Liver (tissue), 10 donors: ENCODE measurements at places on chromosomes 6 and 20. TPM values are rescaled to one million over a fixed set of nuclear protein-coding genes. Genes with fewer than 3 reads are reported as not detected.

- no peak for DNase-seq
Measured at GRCh38 chr6:109626311-109626710, 64.7 kb downstream of the AK9 start.

DNA sequence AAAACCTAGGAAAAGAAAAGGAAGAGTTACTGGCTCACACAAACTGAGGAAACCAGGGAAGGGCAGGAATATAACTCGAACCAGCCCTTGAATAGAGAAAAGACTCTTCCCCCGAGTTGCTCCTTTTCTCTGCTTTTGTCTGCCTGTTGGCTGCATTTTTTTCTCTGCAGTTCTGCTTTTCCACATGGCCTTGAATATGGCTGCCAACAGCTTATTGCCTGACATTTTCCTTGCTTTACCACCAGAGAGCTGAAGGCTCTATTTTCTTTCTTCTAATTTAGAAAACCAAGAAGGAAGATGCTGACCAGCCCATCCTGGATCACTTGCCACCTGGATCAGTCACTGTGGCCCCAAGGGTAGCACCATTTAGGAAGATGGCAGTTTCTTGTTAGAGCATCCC is 164.8 kb upstream of the MAN1A1 start:
- DNase-seq: no peak

DNA sequence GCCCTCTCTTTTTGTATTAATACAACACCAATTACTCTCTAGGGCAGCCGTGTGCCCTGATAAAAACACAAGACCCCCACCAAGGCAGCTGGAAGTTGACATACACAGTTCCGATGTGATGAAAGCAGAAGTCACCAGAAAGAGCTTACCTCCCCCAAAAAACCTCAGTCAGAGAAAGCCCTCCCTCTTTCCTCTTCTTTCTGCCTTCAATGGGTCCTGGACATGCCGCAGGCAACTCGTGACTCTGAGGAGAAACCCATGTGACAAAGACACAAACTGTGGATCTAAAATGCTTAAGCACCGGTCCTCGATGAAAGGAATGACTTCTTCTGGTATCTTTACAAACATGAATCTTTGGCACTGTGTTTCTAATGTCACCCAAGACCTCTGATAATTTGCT is 117.7 kb upstream of the CCDC28A start:
- DNase-seq: no peak

GRCh38 chr6:25320459-25320858 is 41.3 kb downstream of the CARMIL1 start:
- no peak for DNase-seq

DNA sequence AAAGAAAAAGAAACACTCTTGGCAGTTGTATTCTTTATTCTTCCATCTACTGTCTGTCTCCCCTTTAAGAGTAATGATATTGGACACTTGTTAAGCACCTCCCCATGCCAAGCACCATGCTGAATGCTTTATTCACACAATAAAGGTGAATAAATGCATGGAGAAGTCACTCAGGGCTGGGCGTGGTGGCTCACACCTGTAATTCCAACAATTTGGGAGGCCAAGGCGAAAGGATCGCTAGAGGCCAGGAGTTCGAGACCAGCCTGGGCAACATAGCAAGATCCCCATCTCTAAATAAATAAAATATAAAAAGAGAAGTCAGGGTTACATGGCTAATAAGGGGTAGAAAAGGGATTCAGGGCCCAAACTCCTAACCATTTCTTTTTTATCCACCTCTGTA is 32.1 kb downstream of the CEP250 start:
- no peak for DNase-seq

The RAB32 gene
- total RNA-seq: 31.0 TPM

The MDFI gene
- 0.50 TPM for total RNA-seq

The NKX2-2 gene
- not detected for total RNA-seq
